ENCODE measurements at places on chromosomes 6 and 20.

- DNase-seq, result no peak
These were observed 1.3 kb downstream of the ATRN start for GRCh38 chr20:3472105-3472504.

GRCh38 chr6:41654698-41655151, 16.5 kb downstream of the MDFI start:
- DNase-seq, result no peak

- no peak for DNase-seq
These were observed 252.5 kb downstream of the LRFN2 start for GRCh38 chr6:40334496-40335270.

- DNase-seq, result no peak
These were observed 148.5 kb downstream of the LY86 start for GRCh38 chr6:6736791-6737654.

- no peak for DNase-seq
These were observed 187.9 kb upstream of the ARID1B start for GRCh38 chr6:156589281-156589680.

- DNase-seq, result no peak
These were observed 287.2 kb downstream of the KHDC1L start for GRCh38 chr6:72938104-72938503.

DNA sequence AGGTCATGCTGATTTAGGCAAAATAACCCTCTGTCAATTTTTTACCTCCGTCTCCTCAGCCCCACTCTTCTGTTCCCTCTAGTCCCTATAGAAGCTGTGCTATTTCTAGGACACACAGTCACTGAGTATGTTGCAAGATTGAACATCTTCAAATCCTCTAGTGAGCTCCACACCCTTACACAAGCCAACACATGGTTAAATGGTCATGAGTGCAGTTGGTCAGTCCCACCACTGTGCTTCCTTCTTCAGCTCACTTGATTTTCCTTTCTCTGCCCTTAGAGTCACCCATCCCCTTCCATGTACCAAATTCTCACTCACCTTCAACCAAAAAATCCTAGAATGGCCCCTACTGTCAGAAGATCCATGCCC, 48.2 kb upstream of the F13A1 start:
- no peak for DNase-seq

GRCh38 chr6:46175976-46176375, 5.2 kb upstream of the ENPP5 start:
- DNase-seq, result no peak
